ENCODE measurements at places on chromosomes 13 and 19.
A peak's percentile ranks its signal among the peaks of the same experiment; 100 is the strongest.

DNA sequence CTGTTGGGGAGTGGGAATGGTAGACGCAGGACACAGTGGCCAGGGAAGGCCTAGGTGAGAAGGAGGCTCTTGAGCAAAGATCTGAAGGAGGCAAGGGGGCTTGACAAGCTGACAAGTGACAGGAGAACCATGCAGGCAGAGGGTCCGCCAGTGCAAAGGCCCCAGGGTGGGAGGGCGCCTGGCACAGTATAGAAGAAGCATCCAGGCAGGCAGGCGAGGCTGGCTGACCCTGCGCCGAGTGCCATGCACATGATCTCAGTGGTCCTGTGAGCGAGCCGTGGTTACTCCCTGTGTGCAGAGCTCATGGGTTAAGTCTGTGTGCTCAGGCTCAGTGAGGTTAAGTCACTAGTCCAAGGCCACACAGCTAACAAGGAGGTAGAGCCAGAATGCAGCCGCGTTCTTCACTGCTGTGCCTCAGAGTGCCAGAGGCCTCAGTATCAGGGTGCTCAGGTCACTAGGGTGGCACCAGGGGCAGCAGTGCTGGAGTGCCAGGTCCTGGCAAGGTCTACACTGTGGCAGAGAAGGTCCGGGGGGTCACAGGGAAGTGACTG is 15.2 kb downstream of the CNFN start:
- no peak for DNase-seq

DNA sequence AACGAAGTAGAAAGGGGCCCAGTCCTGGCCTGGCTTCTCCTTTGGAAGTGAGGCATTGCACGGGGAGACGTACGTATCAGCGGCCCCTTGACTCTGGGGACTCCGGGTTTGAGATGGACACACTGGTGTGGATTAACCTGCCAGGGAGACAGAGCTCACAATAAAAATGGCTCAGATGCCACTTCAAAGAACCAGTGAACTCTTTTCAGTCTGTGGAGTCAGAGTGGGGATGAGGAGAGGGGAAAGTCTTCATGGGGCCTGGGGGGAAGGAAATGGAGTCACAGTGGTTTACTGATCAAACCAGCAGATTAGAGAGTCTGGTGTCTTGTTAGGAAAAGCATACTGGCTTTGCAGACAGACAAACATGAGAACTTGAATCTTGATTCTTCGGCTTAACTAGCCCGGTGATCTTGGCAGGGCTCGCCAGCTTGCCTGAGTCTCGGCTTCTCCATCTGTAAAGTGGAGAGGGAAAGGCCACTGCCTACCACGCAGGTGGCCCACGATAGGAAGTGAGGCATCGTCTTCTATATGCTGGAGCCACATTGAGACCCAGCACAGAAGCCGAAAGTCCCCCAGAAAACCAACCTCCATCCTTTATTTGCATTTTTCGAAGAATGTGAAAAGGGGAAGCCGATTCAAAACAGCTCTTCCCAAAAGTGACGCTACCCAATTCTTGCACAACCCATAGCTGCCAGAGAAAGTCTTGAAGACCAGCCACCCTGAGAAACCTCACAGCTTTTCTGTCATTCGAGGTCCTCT is at the start of gene FFAR1:
Gene FFAR1 (plus strand): TSS at position 732 of the 759 bp plus-strand sequence. CDS start 3,650 bp downstream, outside the sequence.
- no peak for DNase-seq

GRCh38 chr13:91724591-91724990 is 326.2 kb downstream of the GPC5 start:
- DNase-seq, result no peak

GRCh38 chr13:110921209-110921608 is 6.3 kb upstream of the ANKRD10 start:
- DNase-seq, result no peak

GRCh38 chr19:46730595-46730994 is 13.7 kb upstream of the PRKD2 start:
- DNase-seq, result no peak

DNA sequence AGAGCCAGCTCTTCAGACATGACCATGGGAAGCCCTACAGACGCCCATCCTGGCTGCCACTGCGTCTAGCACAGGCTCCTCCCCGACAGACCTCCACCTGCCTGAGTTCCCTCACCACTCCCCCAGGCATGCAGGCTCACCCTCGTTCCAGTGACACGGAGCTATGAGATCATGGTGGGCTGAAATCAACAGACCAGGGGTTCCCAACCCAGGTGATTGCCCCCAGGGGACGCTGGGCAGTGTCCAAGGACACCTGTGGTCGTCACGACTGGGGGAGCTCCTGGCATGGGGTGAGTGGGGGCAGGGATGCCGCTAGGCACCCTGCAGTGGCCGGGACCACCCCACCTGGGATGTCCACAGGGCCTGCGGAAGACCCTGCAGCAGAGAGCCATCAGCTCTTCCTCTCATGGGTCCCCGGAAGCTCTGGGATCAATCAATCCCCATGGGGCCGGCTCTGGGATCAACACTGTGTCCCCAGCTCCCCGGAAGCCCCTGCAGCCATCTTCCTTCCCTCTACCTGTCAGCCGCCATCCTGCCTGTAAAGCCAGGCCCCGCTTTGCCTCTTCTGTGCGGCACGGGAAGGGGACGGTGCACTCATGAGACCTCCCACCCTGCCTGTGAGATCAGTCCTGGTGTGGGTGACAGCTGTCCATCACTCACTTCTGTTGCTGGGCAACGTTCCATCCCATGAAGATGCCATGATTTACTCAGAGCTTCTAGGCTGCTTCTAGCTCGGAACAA is 12.8 kb upstream of the MADCAM1 start:
- DNase-seq, result no peak

DNA sequence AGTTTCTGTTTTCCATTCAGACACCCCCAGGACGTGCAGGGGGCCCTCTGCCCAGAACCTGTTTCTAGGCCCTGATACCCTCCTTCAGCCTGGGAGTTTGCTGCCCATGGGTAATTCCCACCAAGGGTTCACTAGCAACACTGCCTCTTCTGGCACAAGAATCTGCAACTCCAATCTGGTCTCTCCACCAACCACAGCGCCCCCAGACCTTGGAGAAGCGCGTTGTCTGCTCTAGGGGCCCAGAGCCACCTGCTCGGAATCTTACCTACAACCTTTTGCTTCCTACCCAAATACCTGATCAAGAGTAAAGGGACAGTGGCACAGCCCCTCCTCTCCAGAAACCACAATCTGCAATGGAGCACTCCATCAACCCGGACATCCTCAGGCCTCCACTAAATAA is 763 bp downstream of the ZNF180 start:
- no peak for DNase-seq

DNA sequence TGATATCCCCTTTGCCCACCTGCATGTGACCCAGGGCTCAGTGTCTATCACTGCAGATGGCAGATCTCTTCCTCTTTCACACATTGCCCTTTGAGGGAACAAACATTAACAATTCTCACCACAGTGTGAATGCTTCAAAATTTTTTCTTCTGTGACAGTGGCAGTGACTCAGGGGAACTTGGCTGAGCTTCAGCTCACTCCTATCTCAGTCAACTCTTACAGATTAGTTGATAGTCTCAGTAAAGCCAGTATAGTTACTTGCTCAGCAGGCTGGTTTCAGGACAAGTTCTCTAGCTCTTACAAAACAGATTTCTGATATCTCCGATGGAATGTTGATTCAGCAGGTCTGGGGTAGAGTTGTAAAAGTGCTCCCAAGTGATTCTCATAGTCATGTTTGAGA is 166.9 kb downstream of the DLEU7 start:
- no peak for DNase-seq

DNA sequence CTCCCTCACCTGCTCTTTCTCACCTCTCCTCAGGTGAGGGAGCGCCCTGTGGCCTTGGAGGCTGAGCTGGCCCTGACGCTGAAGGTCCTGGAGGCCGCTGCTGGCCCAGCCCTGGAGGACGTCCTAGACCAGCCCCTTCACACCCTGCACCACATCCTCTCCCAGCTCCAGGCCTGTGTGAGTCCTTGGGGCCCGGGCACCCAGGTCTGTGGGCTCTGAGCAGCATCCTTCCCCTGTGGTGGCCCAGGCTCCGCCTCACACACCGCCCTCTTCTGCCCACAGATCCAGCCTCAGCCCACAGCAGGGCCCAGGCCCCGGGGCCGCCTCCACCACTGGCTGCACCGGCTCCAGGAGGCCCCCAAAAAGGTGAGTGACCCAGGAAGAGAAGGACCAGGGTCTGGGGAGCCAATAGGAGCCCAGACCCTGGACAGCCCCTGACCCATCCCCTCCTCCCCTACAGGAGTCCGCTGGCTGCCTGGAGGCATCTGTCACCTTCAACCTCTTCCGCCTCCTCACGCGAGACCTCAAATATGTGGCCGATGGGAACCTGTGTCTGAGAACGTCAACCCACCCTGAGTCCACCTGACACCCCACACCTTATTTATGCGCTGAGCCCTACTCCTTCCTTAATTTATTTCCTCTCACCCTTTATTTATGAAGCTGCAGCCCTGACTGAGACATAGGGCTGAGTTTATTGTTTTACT is 1.9 kb downstream of the IFNL1 start:
- no peak for DNase-seq

GRCh38 chr13:50125304-50125553 is 110.0 kb downstream of the KCNRG start:
- DNase-seq, result no peak

- no peak for DNase-seq
These were observed 518.2 kb upstream of the HTR2A start for GRCh38 chr13:47415048-47415447.

DNA sequence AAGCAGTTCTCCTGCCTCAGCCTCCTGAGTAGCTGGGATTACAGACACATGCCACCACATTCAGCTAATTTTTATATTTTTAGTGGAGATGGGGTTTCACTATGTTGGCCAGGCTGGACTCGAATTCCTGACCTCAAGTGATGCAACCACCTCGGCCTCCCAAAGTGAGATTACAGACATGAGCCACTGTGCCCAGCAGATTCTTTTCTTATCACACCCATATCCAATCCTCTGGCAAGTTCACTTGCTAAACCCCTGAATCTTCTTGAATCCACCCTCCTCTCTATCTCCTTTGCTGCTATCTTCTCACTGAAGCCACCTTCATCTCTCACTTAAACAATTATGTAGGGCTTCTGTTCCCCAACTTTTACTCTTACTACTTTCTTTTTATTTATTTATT is 17.5 kb downstream of the TMEM143 start:
- DNase-seq, result no peak

GRCh38 chr19:15378534-15379082 is 979 bp downstream of the AKAP8 start:
- peak; percentile 41 for DNase-seq

DNA sequence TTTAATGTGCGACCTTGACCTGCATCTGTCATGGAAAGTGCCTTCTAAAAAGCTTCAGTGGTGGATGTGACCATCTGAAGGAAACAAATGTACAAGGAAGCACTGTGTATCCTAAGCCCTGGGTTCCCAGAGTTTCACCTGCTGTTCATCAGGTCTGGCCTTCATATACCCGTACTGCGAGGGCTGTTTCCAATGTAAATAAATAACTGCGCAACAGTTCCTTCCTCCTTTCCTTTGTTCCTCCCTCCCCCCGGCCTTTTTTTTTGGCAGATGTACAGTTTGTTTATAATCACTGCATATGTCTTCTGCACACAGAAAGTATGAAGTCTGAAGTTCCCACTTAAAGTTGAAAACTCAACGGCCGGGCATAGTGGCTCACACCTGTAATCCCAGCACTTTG is 5.2 kb downstream of the FAAP24 start:
- DNase-seq, result no peak

GRCh38 chr13:113086991-113087922 is 18.3 kb upstream of the F7 start:
- DNase-seq, result no peak

GRCh38 chr19:18205200-18205892 is 1.5 kb upstream of the RAB3A start:
- no peak for DNase-seq

GRCh38 chr13:70087247-70087646 is 20.4 kb upstream of the ATXN8OS start:
- no peak for DNase-seq

- no peak for DNase-seq
These were observed 192.4 kb downstream of the ZNF536 start for GRCh38 chr19:30564551-30565011.

GRCh38 chr13:113559901-113560644 is 24.5 kb upstream of the TFDP1 start:
- no peak for DNase-seq

- no peak for DNase-seq
These were observed 2.5 kb downstream of the PRKCSH start for GRCh38 chr19:11437955-11438354.

- no peak for DNase-seq
These were observed at the start of gene GPR183 for GRCh38 chr13:99307247-99307646. GPR183 (minus strand) TSS chr13:99307399; CDS start chr13:99296145, 11,254 bp downstream.

DNA sequence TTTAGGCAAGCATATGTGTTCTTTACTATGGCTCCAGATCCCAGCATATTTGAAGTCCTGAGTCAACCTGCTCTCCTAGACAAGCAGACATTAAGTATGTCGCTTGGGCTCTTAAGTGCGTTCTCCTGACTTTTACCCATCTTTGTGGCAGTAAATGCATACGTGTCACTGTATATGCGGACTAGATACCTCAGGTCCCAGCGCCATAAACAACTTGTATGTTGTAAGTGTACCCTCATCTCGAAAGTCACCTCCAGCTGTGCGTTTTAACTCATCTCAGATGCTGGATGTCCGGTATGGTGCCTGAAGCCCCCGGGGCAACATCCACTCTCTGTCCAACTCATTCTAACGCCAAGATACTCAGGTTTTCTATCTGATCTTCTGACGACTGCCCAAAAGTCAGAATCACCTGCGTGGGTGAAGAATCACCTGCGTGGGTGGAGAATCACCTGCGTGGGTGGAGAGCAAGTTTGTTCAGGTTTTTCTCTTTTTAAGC is 1.7 kb downstream of the PTOV1 start:
- DNase-seq, result no peak

- no peak for DNase-seq
These were observed 80.1 kb downstream of the DCLK1 start for GRCh38 chr13:36051082-36051481.

GRCh38 chr13:26029581-26030136 is 22.2 kb downstream of the SHISA2 start:
- no peak for DNase-seq

DNA sequence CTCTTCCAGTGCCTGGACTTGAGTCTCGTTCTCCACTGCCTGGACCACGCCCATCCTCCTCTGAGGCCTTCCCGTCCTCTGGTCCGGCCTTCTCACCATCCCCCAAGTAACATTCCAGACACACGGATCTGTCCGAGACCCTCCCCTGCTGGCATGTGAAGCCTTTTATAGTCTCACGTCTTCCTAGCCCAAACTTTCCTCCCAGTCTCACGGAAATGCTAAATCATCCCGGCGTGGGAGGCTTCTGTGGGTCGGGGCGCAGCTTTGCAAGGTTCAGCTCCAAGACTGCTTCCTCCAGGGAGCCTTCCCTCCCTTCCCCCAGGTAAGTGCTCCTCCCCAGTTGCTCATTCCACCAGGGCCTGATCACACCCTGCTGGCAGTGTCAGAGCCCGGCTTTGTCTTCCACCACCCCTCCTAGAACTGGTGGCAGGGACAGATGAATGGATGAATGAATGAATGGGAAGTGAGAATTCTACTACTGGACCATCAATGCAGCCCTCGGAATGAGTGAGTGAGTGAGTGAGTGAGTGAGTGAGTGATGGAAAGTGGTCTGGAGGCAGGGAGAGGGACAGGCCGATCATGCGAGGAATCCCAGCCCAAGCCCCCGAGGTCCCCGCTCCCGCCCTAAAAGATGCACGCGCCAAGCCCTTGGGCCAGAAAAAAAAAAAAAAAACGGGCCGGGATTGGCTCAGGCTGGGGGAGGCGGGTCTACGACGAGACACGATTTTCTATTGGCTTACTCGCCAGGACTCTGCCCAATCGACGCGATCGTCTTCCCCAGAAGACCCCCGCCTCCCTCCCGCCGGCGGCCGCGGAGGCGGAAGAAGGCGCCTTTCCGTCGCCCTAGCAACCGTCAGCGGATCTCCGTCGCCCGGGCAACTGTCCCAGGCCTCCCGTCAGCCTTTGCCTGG is 9.3 kb downstream of the EPHX3 start:
- peak; percentile 76 for DNase-seq

Measured in stimulated activated CD4-positive, alpha-beta T cell treated with anti-CD3 and anti-CD28 coated beads, Interleukin-1b, Interleukin-23, amount 100 ng/mL, for 24 hours (primary cell).